ENCODE measurements at places on chromosomes 16 and 17.

GRCh38 chr17:4500191-4500571 lies 1.5 kb downstream of the SPNS2 start:
- no peak for DNase-seq

DNA sequence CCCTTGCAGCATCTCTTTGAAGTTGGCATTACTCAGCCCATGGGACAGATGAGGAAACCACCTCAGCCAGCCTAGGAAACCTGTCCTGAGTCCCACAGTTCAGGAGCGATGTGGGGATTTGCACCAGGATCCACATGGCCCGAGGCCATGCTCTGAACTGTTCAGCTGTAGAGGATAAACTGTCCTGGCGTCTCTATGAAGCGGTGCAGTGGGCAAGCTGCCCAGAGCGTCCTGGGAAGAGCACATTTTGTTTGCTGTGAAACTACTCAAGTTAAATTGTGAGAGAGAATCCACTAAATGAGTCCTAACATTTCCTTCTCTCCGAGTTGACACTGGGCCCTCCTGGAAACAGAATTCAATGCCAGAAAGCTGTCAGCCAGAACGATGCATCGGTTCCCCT lies 276.6 kb upstream of the TNRC6C start:
- no peak for DNase-seq

DNA sequence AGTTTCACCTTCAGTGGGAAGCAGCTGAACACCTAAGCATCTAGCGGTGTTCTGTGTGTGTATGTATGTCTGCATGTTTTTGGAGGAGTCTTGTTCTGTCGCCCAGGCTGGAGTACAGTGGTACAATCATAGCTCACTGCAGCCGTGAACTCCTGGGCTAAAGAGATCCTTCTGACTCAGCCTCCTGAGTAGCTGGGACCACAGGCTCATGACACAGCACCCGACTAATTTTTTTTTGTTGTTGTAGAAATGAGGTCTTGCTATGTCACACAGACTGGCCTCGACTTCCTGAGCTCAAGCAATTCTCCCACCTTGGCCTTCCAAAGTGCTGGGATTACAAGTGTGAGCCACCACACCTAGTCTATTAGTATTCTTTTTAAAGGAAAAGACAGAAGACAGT lies 30.2 kb upstream of the FAAP100 start:
- DNase-seq: no peak

DNA sequence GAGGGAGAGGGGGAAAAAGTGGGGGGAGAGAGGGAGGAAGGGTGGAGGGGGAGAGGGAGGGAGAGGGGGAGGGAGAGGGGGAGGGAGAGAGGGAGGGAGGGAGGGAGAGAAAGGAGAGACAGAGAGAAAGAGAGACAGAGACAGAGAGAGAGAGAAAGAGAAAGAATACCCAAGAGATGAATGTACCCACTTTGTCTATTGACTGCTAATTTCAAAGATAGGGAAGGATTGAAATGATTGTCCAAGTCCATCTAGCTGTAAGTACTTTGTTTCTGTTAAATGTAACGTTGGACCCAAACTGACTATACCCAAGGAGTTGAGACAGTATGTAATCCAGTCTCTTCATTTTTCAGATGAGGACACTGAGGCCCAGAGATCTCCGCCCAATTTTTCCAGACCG lies 374.9 kb downstream of the GRIN2A start:
- DNase-seq: no peak

DNA sequence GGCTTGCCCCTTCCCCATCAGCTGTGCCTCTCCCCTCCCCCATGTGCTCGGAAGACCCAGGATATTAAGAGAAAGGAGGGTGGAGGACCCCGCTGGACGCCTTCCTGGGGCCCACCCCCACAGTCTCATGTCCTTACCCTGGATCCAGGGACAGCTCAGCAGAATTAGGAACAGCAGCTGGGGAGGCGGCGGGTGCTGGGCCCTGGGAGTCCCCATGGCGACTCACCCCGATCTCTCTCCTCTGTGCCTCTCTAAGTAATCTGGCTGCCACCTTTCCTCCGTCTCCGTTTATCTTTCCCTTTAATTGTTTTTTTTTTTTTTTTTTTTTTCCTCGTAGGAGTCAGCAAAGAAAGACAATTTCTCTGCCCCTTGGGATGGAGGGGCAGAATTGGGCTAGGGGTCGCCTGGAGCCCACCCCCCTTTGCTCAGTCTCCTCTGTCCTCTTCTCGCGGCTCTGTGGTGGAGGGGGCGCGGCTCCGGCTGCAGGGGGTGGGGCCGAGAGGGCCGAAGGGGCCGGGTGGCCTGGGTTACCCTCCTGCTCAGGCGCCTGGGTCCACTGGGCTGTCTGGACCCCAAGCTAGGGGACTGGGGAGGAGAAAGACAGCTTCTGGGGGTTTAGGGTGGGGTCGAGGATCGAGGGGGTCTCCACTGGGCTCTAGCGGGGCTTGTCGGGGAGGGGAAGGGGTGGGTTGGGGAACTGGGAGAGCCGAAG lies 390 bp downstream of the SEZ6L2 start:
- no peak for DNase-seq

GRCh38 chr17:66451188-66452149 lies 149.1 kb downstream of the PRKCA start:
- DNase-seq: no peak

DNA sequence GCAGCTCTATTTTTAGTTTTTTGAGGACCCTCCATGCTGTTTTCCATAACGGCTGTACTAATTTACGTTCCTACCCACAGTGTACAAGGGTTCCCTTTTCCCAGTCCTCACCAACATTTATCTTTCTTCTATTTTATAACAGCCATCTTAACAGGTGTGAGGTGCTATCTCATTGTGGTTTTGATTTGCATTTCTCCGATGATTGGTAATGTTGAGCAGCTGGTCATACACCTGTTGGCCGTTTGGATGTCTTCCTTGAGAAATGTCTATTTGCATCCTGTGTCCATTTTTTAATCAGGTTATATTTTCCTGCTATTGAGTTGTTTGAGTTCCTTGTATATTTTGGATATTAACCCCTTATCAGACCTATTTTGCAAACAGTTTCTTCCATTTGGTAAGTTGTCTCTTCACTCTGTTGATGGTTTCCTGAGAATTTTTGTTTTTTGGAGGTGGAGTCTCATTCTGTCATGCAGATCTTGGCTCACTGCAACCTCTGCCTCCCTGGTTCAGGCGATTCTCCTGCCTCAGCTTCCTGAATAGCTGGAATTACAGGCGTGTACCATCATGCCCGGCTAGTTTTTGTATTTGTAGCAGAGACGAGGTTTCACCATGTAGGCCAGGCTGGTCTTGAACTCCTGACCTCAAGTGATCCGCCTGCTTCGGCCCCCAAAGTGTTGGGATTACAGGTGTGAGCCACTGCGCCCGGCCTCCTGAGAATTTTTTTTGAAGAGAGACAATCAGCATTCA lies 279.6 kb downstream of the SNX29 start:
- DNase-seq: no peak

GRCh38 chr16:85675251-85675874 lies 13.4 kb downstream of the GINS2 start:
- no peak for DNase-seq

GRCh38 chr17:29802246-29802645 lies 127.8 kb downstream of the SSH2 start:
- no peak for DNase-seq

GRCh38 chr16:11955713-11956123 lies 9.3 kb upstream of the TNFRSF17 start:
- no peak for DNase-seq

DNA sequence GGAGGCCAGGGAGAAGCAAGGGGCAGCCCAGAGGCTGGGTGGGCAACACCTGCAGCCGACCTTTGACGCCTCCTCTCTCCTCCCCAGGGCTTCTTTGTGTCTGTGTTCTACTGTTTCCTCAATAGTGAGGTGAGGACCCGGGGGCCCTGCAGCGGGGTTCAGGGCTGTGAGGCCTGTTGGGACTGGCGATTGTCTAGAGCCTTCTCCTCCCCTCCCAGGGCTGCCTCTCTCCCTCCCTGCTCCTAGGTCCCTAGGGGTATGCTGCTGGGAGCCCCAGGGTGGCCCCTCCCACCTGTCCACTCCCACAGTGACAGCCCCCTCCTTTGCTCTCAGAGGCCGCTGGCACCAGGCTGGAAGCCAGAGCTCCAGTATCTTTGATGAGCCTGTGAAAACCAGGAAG lies 10.8 kb upstream of the SPPL2C start:
- no peak for DNase-seq

DNA sequence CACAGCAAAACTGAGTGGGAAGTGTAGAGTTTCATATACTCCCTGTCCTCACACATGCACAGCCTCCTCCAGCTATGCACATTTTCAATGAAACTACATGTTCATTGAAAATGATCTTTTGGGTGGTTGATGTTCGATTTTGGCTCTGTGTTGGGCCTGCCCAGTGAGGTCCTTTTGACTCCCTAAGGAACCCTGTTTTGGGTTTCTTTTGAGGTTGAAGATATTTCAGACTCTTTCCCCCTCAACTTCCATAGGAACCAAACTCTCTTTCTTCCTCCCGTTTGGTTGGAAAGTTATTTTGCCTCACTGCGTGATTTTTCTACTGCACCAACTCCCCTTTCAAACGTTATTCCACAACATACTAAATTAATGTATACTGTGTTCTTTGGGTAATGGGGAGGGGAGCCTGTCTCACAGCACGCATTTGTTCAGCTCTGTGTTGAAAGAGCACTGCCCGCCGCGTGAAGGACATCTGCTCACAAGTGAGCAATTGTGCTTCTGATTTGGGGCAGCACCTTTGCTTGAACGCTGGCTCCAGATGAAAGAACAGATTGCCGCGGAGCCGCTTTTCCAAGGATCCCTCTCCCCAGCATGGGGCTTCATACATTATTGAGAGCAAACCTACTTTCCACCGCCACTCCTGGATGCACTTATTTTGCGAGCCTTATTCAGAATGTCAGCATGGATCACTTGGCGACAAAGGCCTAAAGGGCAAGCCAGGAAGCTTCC lies 385.9 kb downstream of the WWOX start:
- no peak for DNase-seq

- DNase-seq: no peak
These were observed 35.9 kb upstream of the TOM1L1 start for GRCh38 chr17:54864636-54865356.

GRCh38 chr17:77696721-77697460 lies 261.6 kb upstream of the TNRC6C start:
- no peak for DNase-seq

DNA sequence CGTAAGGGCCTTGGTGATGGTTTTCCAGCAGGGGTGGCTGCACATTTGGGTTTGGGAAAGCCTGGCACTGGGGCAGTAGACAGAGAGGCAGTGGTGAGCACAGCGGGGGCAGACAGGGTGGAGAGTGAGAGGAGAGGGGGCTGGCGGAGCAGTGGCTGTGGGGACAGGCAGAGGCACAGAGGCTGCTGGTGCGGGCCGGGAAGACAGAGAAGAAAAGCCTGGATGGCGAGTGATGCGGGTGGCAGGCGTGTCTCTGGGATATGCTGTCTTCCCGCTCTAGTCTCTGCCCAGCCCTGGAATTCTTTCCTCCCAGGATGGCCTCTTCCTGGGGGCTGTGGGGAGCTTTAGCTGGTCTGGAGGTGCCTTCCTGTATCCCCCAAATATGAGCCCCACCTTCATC lies 16.9 kb downstream of the ITGAD start:
- DNase-seq: no peak

DNA sequence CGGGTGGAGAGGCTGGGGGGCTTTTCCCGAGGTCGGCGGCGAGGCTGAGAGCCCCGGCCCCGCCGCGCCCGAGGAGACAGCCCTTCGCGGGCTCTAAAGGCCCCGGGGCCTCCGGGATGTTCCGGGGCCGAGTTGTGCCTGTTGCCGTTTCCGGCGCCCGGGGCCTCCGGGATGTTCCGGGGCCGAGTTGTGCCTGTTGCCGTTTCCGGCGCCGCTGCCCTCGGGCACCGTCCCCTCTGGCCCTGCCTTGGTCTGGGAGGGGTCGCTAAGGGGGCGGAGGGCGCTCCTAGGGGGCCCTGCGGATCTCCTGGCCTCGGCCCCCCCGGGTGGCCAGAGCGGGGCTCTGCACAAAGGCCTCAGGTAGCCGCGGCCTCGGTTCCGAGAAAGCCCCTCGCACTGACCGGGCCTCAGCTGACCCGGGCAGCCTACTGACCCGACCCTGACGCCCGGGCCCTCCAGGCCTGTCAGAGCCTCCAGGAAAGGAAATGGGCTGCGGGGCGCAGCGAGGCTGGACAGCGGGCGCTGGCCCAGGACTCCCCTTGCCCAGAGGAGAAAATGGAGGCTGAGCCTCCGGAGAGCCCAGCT lies 24.2 kb downstream of the ACTG1 start:
- DNase-seq: no peak

GRCh38 chr16:67967958-67968399 lies 458 bp downstream of the SLC12A4 start:
- peak; percentile 55 for DNase-seq

DNA sequence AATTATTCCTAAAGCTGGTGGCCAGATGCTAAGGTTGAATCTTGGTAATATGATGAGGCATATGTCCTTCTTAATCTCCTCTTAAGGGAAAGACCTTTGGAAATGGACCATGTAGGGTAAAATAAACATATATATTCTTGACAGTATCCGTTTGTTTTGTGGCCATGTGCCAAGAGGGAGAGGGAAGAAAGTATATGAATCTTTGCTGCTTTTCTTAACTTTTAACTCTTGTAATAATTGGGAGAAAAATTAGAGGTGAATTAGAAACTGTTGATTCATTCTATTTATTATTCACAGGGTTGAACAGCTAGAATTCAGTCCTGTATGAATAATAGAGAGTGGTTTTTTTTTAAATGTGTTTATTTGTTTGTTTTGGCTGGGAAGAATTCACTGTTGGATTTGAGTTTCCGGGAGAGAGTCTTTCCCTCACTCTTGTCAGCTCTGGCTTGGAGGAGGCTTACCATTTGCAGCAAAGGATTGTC lies 31.6 kb downstream of the AATF start:
- DNase-seq: no peak

DNA sequence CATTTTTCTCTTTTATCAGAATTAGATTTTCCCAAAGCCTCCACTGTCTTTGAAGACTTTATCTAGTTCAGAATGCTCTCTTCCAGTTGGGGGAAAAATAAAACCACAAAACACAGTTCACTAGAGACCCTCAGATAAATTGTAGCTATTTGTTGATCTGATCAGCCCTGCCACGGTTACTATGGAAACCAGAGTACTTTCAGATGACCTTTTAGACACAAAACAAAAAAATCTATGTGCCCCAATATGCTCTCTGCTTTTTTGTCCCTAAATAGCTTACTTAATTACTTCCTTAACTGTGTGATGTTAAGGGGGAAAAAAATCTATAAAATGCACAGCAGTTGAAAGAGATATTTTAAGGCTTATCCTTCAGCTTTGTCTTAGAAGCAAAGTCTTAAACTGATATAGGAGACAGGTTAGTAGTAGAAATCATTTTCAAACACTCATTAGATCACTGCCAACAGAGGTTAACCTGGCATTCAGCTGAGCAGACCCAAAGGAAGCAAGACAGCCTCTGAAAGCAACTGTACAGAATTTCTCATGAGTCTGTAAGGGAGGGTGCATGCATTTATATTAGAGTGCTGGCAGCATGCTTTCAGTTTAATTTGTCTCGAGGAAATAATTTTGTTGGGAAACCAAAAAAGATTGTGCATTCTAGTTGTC lies 129.9 kb upstream of the CACNG5 start:
- no peak for DNase-seq

GRCh38 chr17:55308613-55309391 lies 44.0 kb downstream of the HLF start:
- no peak for DNase-seq

- DNase-seq: no peak
These were observed 106.3 kb downstream of the PRKCB start for GRCh38 chr16:23941963-23942564.

- no peak for DNase-seq
These were observed 24.5 kb downstream of the TRPV2 start for GRCh38 chr17:16439811-16440351.

Data from GM06990 (cell line).